GF-D8 (cell line): ENCODE measurements at places on chromosomes 1 and 21.

GRCh38 chr1:167229719-167230385 is 9.2 kb downstream of the POU2F1 start:
- DNase-seq = peak; percentile 85

- DNase-seq = no peak
Observed at GRCh38 chr1:157580179-157580827, 17.6 kb downstream of the FCRL4 start.

- no peak for DNase-seq
Observed at GRCh38 chr21:42748620-42749176, 95.3 kb downstream of the PDE9A start.

DNA sequence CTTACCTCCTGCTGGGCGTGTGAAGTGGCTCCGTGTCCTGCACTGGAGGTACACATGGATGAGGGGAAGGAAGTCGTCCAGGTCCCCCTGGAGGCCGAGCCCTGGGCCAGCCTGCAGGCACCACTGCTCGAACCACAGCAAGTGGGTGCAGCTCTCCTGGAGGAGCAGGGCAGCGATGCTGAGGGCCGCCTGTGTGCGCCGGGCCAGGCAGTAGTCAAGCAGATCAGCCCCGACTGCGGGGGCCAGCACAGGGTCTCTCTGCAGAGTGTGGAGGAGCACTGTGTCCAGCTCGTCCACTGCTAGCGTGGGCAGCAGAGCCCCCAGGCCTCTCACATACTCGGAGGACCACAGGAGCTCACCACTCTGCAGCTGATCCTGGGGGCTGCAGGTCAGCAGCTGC is 45.9 kb downstream of the URB1 start:
- no peak for DNase-seq

- DNase-seq = no peak
Observed at GRCh38 chr1:38727684-38728584, 131.6 kb downstream of the RRAGC start.

- no peak for DNase-seq
Observed at GRCh38 chr1:214354440-214355148, 73.6 kb downstream of the SMYD2 start.

DNA sequence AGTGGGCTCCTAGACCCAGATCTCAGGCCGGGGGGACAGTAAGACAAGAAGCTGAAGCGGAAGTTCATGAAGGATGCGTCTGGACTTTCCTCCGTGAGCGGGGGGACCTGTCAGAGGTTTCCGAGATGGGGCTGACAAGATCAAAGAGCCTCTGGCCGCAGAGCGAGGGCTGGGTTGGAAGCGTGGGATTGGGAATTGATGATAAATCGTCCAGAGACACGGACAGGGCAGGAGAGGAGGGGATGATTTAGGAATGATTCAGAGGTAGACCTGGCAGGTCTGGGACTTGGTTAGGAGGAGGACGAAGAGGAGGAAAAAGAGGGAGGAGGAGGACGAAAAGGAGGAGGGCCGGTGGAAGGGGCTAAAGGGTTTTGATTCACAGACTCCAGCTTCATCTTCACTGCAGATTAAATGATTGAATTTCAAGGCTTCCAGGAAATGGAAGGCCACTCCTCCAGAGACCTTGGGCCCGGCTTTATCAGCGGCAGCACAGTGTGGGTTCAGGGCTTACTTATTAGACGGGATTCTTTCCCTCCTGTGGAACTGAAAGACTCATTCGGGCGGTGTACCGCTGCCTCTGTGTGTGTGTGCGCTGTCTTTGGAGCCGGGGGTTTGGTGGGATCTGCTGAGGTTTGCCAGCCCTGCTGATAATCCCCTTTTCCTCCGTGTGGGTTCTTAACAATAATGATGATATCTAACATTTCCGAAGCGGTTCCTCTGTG is 85.7 kb upstream of the SLC45A1 start:
- DNase-seq = no peak

DNA sequence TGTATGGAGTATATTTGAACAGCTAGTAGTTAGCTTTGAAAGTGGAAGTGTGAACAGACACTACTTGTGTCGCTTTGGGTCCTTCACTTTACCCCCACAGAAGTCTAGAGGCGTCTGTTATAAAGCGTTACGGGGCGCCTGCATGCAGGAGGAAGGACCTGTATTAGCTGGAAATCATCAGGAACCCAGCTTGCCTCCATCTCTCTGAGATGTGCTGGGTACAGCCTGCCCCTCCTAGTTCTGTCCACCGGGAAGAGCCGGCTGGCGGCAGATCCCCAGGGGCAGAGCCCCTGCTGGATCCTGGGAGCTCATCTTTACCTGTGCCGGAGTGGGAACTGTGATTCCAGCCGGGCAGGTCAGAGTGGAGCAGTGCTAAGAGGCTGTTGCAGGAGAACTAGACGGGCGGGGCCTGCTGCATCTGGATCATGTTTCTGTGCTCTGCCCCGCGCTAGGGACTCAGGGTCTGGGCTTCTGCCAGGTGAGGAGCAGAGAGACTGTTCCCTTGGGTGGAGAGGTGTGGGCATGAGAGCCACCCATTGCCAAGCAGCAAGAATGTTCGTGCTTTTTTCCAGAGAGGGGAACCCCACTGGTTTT is 22.3 kb upstream of the SPSB1 start:
- DNase-seq = no peak

- DNase-seq = no peak
Observed at GRCh38 chr1:241844593-241844992, 3.4 kb upstream of the EXO1 start.

DNA sequence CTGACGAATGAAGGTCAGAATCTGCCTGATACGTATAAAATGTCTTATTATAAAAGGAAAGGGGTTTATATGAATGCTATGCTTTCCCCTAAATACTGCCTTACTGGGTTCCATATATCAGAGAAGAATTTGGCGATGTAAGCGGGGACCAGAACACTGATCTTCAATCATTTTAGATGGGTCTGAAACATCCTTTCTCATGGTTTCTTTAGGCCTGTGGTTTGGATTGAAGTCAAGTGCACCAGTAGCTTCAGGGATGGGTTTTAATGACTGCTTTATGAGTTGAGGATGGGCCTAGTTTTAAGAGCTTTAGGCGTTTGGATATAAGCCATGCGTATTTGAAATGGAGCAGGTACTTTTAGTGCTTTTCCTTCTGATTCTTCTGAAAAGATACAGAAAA is 6.9 kb downstream of the FMN2 start:
- no peak for DNase-seq

- no peak for DNase-seq
Observed at GRCh38 chr1:199701726-199702125, 325.8 kb upstream of the NR5A2 start.

GRCh38 chr1:171142416-171143385 is 42.4 kb upstream of the FMO2 start:
- DNase-seq = no peak

GRCh38 chr1:24584171-24584647 is 28.3 kb downstream of the NCMAP start:
- DNase-seq = no peak

GRCh38 chr1:216434232-216434631 is 11.0 kb upstream of the USH2A start:
- no peak for DNase-seq

DNA sequence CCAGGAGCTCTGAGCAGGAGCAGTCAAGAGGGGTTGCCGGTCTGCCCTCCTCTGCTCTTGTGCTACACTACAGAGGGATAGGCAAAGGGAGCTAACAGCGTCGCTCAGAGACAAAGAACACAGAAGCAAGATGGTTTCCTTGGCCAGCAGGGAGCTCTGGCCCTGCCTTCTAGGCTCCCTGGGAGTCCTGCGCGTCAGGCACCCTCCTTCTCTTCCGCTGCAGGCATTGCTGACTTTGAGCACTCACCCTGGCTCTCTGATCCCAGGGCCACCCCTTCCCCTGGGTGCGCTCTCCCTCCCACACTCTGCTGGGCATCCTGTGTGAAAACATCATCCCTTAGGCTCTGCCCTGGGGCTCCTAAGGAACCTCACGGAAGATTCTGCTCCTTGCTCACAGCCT is 489 bp downstream of the TNNI1 start:
- no peak for DNase-seq

GRCh38 chr1:236854605-236854983 is 59.5 kb downstream of the MTR start:
- DNase-seq = no peak

- DNase-seq = no peak
Observed at GRCh38 chr1:234997896-234998741, 130.5 kb downstream of the TOMM20 start.

GRCh38 chr1:30511991-30512913 is 211.1 kb downstream of the MATN1 start:
- DNase-seq = no peak

- no peak for DNase-seq
Observed at GRCh38 chr1:160139840-160140239, 11.6 kb upstream of the ATP1A4 start.

DNA sequence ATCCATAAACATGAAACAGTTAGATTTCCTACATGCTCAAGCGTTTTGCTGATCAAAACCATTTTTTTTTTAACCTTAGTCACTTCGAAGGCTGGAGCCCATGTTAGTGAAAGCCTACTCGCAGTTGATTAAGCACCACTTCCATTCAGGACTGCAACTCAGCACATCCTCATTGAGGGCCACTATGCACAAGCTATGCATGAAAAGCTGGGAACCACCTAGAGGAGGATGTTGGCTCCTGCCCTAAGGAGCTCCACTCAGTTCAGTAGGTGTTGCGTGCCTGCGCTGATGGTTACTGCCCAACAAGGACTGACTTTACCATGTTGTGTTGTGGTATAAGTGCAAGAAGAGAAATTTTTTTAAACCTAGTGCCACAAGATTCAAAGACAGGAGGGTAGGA is 181.4 kb upstream of the L1TD1 start:
- DNase-seq = no peak

- no peak for DNase-seq
Observed at GRCh38 chr1:170776252-170776651, 112.3 kb downstream of the PRRX1 start.

- no peak for DNase-seq
Observed at GRCh38 chr1:187809549-187809948, 980.8 kb downstream of the PLA2G4A start.

GRCh38 chr1:15436881-15437442 is 1.3 kb upstream of the CTRC start:
- no peak for DNase-seq

DNA sequence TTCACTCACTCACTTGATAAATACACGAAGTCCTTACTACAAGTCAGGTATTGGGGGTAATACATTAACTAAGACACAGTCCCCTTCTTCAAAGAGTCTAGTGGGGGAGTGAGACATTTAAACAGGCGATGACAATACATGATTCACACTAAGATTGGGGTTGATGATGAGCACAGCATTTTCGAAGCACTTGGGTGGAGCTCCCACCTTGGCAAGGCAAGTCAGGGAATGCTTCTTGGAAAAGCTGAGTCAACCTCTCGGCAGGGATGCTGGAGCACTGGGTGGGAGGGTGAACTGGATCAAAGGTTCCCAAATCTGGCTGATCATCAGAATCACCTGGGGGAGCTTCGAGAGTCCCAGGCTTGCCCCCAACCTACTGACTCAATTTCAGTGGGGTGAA is 57.9 kb upstream of the ENAH start:
- no peak for DNase-seq

DNA sequence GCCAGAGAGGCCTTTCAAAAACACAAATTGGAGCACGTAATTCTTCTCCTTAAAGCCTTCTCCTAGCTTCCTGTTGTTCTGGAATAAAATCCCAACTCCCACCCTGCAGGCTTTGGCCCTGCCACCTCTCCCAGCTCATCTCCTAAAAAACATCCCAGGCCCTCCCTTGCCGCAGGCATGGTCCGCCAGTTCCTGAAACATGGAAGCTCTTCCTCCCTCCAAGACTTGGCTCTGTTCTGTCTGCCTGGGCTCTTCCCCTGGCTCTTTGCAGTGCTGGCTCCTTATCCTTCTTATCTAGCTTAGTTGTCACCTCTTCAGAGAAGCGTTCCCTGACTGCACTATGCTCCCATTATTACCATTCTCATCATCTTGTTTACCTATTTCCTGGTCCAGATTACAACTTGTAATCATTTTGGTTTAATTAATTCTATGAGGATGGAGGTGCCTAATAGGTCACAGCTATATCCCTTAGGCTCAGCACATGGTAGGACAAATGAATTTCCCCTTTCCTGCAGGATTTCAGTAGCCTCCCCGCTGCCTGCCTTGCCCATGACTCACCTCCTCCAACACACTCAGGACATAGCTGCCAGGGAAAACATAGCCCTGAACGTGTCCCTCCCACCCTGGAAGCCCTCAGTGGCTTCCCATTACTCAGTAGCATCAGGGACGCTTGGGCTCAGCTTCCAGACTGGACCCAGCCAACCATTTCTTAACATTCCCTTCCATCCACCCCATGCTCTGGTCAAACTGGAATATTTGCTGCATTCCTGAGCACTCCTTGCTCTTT is 15.7 kb upstream of the IGSF21 start:
- DNase-seq = no peak

GRCh38 chr1:228314658-228315483 is 91.8 kb downstream of the TRIM11 start:
- no peak for DNase-seq

GRCh38 chr1:248710305-248710900 is 7.8 kb upstream of the OR14I1 start:
- DNase-seq = peak; percentile 88

- peak; percentile 36 for DNase-seq
Observed at GRCh38 chr1:37473431-37474045, 842 bp upstream of the ZC3H12A start.

DNA sequence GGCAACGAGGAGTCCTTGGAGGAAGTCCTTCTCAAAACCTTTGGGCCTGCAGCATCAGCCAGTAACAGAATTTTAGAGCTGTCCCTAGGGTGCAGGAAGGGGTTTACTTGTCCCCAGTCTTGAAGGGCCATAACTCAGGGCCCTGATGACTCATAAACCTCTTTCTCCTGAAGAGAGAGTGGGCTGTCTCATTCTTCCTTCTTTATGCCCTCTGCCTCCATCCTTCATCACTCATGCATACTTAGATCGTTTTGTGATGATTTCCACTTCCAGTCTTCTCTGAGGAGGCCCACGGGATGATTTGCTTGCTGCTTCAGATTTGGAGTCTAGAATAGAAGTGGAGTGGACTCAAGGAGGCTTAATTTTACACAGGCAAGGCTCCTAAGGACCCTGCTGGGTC is 60.2 kb downstream of the NDUFS5 start:
- DNase-seq = no peak

DNA sequence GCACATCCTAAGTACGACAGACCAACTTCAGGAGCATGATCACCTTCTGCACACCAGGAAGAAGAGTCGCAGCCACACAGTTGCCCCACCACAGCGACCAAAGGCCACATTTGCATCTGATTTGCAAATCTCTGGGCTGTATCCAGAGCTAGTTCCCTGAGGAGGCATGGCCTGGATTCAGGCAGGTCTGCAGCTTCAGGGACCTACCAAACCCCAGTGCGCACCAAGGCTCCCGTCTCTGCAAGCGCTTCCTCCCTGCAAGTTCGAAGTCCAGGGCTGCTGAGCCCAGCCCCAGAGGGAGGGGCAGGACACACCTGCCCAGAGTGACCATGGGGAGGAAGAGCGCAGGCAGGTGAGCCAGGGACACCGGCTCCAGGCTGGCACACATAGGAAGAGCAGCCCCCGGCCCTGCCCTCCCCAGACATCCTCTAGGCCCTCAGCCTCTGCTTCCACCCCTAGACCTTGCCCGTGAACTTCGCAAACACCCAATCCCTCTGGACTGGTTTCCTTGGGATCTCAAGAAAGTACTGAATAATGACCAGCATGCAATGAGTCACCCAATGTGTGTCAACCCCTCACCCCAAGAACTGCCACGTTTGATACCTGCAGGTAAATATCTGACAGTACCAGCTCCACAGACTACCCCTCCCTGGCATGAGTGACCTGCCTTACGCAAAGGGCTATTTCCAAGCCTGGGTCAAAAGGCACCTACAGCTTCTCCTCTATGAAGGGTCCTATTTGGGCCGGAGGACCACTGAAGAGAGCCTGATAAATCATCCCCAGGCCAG is 36.8 kb downstream of the CASZ1 start:
- DNase-seq = no peak
